ENCODE measurements at places on chromosomes 7 and 10. TPM values are rescaled to one million over a fixed set of nuclear protein-coding genes. Genes with fewer than 3 reads are reported as not detected.

The FAM180A gene
- 9.1 TPM for total RNA-seq

The PRPS1L1 gene
- not detected for total RNA-seq

The PRF1 gene
- total RNA-seq, result 4.3 TPM

The LIPM gene
- not detected for total RNA-seq

The IFRD1 gene
- 82.7 TPM for total RNA-seq

The WDR91 gene
- 26.5 TPM for total RNA-seq

The CALML3 gene
- total RNA-seq, result not detected

The BAMBI gene
- 7.5 TPM for total RNA-seq

The MYOZ1 gene
- 0.80 TPM for total RNA-seq

The GNAI1 gene
- 75.2 TPM for total RNA-seq

The OR2A1 gene
- total RNA-seq, result 0.33 TPM

The HOXA5 gene
- 48.7 TPM for total RNA-seq

The PPIA gene
- 1,313 TPM for total RNA-seq

The MRLN gene
- total RNA-seq, result not detected

The PLA2G12B gene
- total RNA-seq, result not detected

The IFIT5 gene
- total RNA-seq, result 16.0 TPM

The SP8 gene
- not detected for total RNA-seq

The INHBA gene
- 0.59 TPM for total RNA-seq

The FFAR4 gene
- 1.0 TPM for total RNA-seq

The HNRNPF gene
- 175 TPM for total RNA-seq

The TBXAS1 gene
- 59.8 TPM for total RNA-seq

The CYP2C18 gene
- total RNA-seq, result not detected

The OGDH gene
- total RNA-seq, result 45.7 TPM

The TYW1B gene
- total RNA-seq, result 7.2 TPM

The GPER1 gene
- total RNA-seq, result 3.2 TPM

The HABP2 gene
- total RNA-seq, result 0.66 TPM

Data from breast epithelium (tissue), 4 donors.